Gastrocnemius medialis (tissue), 4 donors: ENCODE measurements at places on chromosomes 6 and 20. TPM values are rescaled to one million over a fixed set of nuclear protein-coding genes. Genes with fewer than 3 reads are reported as not detected.
A peak's percentile ranks its signal among the peaks of the same experiment; 100 is the strongest.

DNA sequence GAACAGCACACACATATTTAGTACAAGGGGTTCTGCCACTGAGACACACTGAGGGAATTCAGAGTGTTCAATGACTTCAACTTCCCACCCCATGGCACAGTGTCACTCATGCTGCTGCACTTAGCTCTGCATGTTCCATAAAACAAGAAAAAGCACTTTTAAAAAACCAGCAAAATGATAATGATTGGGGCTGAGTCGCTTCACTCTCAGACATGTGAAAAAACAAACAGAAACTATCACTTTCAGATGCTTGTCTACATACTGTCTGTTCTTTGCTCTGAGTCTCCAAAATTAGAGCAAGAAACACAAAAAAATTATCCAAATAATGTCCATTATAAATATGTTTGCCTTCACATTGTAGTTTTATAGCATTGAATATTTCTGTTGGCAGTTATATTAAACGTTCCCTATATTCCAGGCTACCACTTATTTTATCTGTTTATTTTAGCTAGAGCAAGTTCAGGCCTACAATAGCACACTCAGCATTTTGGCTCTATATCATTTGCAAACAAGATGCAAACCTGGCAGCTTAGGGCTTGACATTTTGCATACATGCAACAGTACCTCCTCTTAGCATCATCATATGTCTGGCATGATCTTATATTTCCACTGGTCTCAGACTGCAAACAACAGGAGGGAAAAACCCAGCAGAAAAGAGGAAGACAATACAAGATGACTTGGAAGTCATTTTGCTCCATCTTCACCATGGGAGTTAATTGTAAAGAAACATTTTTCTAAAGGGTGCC lies 398.8 kb downstream of the HACE1 start:
- H3K36me3 ChIP-seq: no peaks in the 10 kb centered on the region
- no peaks in the 10 kb centered on the region for H3K27me3 ChIP-seq
- no peaks in the 10 kb centered on the region for H3K4me1 ChIP-seq
- no peak overlapping the region for H3K27ac ChIP-seq

- H3K4me3 ChIP-seq: peak overlapping the region; percentile 60
- no peaks in the 10 kb centered on the region for H3K36me3 ChIP-seq
- H3K4me1 ChIP-seq: peaks cover 15% of the 10 kb centered on the region
- DNase-seq: no peak
- peaks cover 15% of the 10 kb centered on the region for H3K27me3 ChIP-seq
Observed at GRCh38 chr20:6769903-6770785, 2.7 kb downstream of the BMP2 start.

DNA sequence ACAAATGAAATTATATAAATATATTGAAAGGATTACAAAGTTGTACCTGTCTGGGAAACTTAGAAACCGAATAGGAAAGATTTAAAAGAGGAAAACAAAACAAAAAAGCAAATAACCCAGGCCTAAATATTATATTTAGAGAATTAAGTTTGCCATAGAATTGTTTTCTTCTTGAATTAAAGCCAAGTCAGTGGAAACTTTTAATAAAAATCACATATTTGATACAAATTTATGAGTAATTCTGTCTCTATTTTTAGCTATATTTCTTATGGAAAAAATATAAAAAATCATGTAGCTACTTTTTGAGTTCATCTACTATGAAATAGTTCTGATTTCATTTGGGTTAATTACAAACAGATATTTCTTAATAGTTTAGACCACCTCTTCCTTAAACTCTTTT lies 470.2 kb upstream of the HSF2 start:
- H3K36me3 ChIP-seq: no peaks in the 10 kb centered on the region
- H3K4me1 ChIP-seq: no peaks in the 10 kb centered on the region
- no peaks in the 10 kb centered on the region for H3K27me3 ChIP-seq
- H3K27ac ChIP-seq: no peak overlapping the region

DNA sequence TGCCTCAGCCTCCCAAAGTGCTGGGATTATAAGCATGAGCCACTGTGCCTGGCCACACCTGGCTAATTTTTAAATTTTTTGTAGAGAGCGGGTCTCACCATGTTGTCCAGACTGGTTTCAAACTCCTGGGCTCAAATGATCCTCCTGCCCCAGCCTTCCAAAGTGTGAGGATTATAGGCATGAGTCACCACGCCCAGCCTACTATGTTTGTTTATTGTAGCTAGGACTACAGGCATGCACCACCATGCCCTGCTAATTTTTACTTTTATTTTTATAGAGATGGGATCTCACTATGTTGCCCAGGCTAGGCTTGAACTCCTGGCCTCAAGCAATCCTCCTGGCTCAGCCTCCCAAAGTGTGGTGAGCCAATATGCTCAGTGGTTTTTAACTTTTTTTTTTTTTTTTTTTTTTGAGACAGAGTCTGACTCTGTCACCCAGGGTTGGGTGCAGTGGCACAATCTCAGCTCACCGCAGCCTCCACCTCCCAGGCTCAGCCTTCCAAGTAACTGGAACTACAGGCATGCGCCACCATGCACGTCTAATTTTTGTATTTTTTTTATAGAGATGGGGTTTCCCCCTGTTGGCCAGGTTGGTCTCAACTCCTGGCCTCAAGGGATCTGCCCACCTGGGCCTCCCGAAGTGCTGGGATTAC lies 12.0 kb upstream of the DDX43 start:
- no peaks in the 10 kb centered on the region for H3K36me3 ChIP-seq
- H3K27ac ChIP-seq: no peak overlapping the region
- no peak overlapping the region for H3K4me3 ChIP-seq
- DNase-seq: no peak
- no peaks in the 10 kb centered on the region for H3K4me1 ChIP-seq

- H3K27ac ChIP-seq: no peak overlapping the region
- H3K4me1 ChIP-seq: no peaks in the 10 kb centered on the region
- H3K4me3 ChIP-seq: no peak overlapping the region
- no peaks in the 10 kb centered on the region for H3K36me3 ChIP-seq
- H3K27me3 ChIP-seq: no peaks in the 10 kb centered on the region
Observed at GRCh38 chr6:105894556-105894955, 191.6 kb upstream of the PRDM1 start.

Gene COL12A1
- 24.2 TPM for total RNA-seq

Gene ADGRF4
- total RNA-seq: not detected
